Breast epithelium (tissue), 4 donors: ENCODE measurements at places on chromosomes 16 and 17. TPM values are rescaled to one million over a fixed set of nuclear protein-coding genes. Genes with fewer than 3 reads are reported as not detected.
A peak's percentile ranks its signal among the peaks of the same experiment; 100 is the strongest.

DNA sequence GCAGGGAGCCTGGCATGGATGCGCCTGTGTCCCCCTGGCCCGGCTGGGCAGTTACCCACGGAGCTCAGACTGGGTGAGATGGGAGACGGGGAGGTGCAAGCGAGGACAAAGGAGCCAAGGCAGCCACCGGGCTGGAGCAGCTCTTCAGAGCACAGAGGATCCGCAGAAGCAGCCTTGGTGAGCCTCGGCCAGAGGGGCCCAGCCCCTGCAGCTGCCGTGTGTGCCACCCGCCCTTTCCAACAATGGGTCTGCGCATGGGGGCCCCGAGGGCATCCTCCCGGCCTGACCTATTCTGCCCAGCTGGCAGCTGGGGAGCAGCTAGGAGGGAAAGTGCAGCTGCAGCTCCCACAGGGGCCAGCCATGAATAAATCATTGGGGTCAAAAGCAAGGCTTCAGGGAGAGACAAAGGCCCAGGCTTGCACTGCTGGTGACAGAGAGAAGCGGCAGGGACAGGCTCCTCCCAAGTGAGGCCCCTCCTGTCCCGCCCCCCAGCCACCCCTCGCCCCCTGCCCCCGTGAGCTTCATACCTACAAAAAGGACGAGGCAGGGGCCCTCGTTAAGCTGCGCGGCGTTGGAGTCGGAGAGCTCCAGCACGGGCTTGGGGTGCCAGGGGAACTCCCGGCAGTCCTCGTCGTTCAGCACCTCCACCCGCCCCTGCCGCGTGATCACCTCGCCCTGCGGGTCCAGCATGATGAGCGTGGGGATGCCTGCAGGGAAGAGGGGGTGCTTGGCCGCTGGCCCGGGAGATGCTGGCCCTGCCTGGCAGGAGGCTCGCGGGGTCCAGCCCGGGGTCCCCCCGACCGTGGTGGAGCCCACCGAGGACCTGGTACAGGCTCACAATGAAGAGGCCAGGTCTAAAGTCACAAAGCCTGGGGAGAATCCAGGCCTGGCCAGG lies 22.6 kb downstream of the MRM3 start:
- no peak for DNase-seq

- no peak for DNase-seq
Observed at GRCh38 chr17:73491648-73492047, 152.6 kb downstream of the SDK2 start.

DNA sequence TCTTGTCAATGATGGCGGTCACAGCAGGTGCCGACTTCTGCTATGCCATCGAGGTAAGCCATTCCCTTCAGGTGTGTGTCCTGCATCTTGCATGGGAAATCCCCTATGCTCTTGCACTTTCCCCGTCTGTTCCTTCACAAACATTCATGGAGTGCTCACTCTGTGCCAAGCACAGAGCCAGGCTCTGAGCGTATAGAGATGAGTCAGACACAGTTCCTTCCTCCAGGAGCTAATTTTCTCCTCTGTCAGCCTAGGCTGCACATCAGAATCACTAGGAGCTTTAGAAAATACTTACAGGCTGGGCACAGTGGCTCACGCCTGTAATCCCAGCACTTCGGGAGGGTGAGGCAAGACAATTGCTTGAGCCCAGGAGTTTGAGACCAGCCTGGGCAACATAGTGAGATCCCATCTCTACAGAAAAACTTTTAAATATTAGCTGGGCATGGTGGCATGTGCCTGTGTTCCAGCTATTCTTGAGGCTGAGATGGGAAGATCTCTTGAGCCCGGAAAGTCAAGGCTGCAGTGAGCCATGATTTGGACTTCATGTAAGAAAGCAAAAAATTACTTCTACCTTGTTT lies 14.1 kb downstream of the PRMT7 start:
- no peak for DNase-seq

DNA sequence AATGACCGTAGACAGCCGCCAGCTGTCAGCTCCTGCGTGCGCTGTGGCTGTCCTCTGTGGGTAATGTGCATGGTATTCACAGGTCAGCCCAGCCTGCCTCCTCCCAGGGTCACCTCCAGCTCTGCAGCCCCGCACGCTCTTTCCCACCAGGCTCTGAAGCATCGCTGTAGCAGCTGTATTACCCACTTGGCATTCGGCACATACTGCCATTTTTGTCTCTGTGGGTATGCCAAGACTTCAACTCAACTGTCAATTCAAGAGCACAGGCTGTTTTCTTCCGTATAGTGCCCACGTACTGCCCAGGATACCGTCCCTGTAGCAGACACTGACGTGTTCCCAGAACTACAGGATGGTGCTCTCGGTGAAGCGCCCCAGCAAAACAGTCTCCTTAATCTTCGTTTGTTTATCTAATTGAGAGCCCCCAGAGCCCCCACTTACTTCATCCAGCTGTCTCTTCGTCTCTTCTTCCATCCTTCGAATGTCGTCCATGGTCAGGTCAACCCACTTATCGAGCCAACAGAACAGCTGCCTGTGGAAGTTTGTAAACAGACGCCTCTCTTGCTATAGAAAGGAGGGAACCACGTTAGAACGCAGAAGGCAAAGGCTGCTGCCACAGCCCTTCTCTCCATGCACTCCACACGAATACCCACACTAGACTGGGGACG lies 17.4 kb upstream of the INPP5K start:
- DNase-seq: no peak

GRCh38 chr17:40510328-40510648 lies 8.9 kb upstream of the TNS4 start:
- peak; percentile 62 for DNase-seq

DNA sequence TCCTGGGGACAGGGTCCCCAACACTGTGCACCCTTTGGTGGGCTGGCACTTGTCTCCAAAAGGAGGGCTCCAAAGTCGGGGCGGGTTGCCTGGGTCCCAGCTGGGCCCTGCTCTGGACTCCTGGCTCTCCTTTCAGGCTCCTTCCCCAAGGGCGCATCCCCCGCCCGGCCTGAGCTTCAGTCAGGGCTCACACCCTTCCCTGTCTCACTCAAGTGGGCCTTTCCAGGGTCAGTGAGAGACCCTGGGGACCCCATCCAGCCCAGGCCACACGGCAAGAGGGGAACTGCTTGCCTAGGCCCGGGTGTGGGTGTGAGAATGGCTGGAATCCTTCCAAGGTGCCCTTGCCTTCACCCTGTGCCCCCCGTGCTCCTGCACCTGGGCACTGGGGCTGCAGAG lies 41.8 kb upstream of the SLC38A10 start:
- DNase-seq: no peak

DNA sequence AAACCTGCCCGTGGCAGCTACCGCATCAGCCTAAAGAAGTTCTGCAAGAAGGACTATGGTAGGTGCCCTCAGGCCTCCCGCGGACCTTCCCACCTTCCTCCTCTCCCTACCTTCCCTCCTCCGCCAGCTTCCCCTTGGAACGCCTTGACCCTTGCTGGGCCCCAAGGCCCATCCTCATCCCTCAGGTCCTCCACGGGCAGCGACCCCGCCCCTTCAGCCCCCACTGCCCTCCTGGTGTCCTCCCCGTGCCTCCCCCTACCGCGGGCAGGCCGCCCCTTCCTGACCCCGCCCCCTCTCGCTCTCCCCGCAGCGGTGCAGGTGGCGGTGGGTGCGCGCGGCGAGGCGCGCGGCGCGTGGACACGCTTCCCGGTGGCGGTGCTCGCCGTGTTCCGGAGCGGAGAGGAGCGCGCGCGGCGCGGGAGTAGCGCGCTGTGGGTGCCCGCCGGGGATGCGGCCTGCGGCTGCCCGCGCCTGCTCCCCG lies 1.4 kb upstream of the TBC1D24 start:
- DNase-seq: no peak

- no peak for DNase-seq
Observed at GRCh38 chr16:84544031-84544773, 39.7 kb upstream of the MEAK7 start.

DNA sequence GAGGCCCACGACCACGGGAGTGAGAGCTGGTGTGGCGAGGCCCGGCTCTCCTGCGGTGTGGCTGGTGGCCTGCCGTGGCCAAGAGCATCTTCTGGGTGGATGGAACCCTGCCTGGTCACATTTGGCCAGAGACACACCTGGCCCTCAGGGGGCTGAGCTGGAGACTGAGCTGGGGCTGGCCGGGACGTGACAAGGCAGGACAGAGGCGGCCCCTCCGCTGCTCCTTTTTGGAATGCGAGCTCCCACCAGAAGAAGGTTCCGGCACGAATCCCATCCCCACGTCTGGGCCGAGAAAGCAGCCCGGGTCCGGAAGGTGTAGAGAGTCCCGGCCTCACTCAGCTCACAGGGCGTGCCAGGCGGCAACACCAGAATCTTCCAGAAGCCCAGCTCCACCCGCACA lies 26.0 kb upstream of the CHMP6 start:
- no peak for DNase-seq

Gene MON1B
- 22.5 TPM for total RNA-seq

Gene SMURF2
- total RNA-seq: 28.6 TPM

Gene TNK1
- total RNA-seq: 14.4 TPM

Gene ABCC12
- total RNA-seq: 0.15 TPM

Gene ERN1
- 40.8 TPM for total RNA-seq

Gene DPEP1
- total RNA-seq: 0.59 TPM

Gene JPH3
- 0.33 TPM for total RNA-seq
